ENCODE measurements at places on chromosomes 3 and 15.

DNA sequence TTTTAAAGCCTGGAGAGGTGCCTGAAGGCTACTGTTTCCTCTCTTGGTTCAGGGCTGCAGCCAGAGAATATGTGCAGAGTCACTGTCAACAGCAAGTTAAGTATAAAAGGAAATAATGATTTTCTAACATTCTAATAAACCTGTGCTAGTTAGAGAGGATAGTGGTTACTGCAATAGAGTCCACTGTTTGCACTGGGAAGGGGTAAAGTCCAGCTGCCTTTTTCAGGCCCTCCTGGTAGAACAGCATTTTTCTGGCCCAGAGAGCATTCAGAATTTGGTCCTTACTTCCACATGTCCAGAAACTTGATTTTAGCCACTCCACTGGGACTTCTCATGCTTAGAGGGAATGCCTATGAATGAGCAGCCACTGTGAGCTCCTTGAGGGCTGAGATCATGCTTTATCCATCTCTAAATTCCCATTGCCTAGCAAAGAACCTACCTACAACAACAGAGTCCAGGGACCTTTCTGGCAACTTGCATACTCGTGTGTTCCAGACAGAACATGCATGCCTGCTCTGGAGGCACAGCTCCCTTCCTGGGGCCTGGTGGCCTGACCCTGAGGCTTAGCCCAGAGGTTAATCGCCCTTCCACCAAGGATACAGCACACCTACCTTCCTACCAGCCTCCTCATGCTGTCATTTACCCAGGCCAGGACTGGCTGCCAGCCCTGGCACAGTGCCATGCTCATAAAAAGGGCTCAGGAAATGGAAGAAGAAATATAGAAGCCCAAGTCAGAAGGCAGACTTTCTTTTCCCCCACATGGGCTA lies 50.3 kb upstream of the ATP13A3 start:
- no peak for DNase-seq

DNA sequence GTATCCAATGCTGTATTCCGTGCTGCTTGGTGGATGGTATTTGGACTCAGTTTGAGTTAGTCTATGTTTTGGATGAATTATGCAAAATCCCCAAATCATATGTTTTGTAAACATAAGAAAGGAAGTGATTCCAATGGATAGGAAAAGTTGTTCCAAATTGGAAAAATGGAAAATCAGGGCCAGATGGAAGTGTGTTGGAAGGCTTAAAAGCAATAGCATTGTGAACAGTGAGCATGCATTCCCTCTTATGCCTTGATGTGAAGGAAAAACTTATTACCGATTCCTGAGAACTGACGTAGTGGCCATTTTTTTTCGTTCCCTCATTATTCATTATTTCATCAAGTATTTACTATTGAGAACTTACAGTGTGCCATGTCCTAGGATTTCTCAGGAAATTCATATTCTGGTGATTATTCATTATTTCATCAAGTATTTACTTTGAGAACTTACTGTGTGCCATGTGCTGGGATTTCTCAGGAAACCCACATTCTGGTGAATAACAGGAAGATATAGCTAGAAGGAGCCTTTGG lies 144.1 kb upstream of the TPRG1 start:
- DNase-seq: no peak

DNA sequence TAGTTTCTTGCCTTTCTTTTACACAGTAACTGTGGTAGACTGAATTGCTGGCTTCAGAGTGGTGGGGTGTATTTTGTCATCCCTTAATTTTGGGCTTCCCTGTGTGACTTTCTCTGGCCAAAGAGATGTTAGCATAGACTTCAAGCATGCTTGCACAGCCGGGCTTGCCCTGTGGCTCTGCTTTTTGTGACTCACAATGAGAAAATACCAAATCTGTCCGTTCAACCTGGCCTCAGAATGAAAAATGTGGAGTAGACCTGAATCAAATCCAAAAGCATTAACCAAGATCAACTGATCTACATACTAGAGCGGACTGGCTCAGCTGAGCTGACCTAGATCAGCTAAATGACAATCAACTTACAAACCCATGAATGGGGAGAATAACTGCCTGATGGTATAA lies 51.4 kb downstream of the PLAAT1 start:
- no peak for DNase-seq

GRCh38 chr3:123595396-123596180 lies 10.7 kb upstream of the HACD2 start:
- no peak for DNase-seq

- DNase-seq: no peak
Measured at GRCh38 chr3:105626739-105627138, 242.1 kb downstream of the CBLB start.

DNA sequence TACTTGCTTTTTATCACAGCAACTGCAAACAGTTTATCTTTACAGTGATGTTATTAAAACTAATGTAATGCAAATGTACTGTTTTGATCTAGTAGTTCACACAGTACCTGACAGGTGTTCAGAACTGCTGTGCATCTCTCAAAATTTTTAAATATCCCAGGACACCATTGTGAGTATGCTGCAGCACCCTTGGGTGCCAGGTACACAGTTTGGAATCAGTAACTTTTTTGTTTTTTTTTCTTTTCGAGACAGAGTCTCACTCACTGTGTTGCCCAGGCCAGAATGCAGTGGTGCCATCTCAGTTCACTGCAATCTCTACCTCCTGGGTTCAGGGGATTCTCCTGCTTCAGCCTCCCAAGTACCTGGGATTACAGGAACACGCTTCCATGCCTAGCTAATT lies 3.0 kb downstream of the KNL1 start:
- DNase-seq: no peak

DNA sequence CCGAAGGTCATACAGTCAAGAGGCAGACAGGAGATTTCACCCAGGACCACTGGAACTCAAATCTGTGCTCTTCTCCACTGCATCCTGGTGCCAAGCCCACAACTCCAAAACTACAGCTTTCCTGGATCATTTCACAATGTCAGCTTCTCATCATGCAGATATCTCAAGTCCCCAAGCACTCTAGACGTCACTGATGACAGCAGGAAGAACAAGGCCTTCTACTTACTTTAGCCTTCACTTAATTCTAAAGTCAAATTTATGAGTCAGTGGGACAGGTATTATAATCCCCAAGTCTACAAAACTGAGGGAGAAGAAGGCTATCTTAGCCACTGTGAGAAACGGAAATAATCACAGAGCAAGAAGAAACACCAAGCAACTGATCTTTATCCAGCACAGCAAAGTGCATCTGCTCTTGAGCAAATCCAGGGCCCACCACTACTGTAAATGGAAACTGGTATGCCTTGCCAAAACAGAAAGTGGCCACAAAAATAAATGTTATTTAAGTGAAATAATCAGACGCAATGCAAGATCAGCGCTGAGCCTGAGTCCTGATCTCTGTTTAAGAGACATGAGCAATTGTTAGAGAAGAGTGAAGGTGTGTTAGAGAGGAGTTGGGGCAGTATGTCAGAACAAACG lies 928 bp downstream of the RAD18 start:
- DNase-seq: no peak

DNA sequence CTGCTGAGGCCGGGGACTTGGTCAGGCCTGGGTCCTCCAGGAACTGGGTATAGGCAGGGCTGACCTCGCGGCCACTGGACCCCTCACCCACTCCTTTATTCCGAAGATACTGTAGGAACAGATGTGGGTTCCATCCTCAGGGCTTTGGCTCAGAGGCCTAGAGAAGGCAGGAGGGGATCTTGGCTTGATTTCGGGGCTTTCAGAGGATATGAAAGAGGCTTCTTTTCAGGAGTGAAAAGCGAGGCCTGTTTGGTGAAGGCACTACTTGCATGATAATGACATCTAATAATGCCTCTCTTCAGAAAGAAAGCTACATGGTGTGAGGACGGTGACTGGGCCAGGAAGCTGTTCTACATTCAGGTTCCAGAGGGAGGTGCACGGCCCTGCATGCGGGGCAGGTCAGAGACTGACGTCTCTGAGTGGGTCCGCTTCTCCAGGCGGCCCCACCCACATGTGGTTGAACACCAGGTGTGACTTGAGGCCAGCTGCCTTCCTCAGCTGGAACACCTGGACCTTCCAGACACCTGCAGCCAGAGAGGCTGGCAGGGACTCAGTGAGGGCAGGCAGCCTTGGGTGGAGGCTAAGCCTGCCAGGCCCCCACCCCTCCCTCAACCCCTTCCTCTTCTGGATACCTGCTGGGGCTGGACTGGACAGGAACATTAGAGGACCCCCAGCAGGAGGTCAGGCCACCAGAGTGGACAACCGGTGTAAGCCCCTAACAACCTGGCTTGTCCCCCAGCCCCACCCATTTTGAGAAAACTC lies 31.1 kb upstream of the HHATL start:
- DNase-seq: no peak

GRCh38 chr3:52099001-52099401 lies 42.6 kb upstream of the DUSP7 start:
- DNase-seq: no peak

- no peak for DNase-seq
Measured at GRCh38 chr3:179726075-179726699, 73.3 kb downstream of the USP13 start.

DNA sequence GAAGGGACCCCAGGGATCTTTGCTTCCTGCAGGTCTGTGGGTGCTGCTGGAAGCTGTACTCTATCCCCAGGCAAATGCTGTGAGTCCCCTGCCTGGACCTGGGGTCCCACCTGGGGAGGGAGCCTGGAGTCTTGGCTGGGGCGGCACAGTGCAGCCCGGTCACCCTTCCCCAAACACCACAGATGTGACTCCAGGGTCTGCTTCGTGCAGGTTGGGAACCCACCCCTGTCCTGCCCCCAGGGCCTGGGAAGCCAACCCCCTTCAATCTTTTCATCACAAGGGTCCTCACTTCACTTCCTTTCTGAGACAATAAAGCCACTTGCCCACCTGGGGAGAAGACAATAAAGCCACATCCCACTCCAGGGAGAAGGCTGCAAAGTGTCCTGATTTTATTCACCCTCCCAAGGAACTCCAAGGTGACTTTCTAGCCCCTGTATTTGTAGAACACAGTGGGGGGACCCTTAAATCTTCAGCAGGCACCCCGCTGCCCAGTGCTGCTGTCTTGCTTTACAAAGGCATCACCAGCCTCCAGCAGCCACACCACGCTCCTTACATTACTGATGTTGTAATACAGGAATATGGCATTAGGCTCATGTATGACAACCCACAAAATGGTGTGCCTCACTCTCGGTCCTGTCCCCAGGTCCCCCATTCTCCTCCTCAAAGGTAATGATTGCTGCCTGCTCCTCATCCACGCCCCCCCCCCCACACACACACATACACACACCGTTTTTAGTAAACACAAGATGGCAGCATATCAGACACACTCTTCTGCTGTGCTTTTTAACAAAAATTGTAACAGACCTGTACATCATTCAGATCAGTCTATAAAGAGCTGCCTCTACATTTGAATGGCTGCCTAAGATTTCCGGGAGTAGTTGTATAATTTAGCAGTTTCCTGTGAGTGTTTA lies 9.9 kb downstream of the C3orf22 start:
- no peak for DNase-seq

DNA sequence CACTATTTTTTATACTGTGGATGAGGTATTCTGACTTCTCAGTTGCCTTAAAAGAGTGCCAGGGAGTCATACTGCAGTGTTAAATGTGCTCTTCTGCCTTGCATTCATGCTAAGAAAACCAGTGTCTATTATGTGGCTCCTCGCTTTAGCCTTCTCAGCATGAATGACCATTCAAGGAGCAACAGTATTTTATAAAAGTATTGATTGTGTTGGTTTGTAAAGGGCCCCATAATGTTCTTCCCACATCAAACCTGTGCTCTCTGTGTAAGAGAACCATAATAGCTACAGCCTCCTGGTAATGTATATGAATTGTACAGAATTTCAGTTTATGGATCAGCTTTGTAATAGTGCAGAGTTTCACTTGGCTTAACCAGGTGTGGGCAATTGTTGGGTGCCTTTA lies 316.4 kb downstream of the CNTN4 start:
- no peak for DNase-seq

DNA sequence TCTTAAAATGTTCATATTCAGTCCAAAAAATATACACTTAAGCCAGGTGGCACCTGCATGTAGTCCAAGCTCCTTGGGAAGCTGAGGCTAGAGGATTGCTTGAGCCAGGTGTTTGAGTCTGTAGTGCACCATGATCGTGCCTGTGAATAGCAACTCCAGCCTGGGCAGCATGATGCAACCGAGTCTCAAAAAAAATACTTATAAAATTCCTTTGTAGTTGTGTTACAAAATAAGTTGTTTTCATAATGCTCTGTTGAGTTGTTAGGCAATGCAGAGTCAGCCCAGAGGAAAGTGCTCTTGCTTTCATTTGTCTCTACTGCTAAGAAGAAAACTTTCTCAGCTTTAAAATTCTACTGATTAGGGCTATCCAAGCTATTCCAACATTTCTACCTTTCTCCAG lies 442.8 kb upstream of the ARRDC4 start:
- DNase-seq: no peak

DNA sequence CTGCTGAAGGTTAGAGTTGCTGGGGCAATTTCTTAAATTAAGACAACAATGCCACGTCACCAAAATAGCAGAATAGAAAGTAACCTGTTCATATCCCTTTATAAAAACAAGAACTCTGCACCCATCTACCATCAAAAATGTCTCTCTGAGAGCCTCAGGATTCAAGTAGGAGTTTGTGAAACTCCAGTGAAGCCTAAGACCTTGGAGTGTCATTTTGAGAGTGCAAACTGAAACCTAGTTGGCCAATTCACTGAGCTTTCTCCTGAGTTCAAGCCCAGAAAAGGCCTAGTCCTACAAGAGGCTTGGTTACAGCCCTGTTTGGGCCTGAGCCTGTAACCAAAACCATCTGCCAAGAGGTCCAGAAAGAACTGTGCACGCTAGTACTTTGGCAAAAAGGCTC lies 335.1 kb downstream of the EFHB start:
- DNase-seq: no peak

DNA sequence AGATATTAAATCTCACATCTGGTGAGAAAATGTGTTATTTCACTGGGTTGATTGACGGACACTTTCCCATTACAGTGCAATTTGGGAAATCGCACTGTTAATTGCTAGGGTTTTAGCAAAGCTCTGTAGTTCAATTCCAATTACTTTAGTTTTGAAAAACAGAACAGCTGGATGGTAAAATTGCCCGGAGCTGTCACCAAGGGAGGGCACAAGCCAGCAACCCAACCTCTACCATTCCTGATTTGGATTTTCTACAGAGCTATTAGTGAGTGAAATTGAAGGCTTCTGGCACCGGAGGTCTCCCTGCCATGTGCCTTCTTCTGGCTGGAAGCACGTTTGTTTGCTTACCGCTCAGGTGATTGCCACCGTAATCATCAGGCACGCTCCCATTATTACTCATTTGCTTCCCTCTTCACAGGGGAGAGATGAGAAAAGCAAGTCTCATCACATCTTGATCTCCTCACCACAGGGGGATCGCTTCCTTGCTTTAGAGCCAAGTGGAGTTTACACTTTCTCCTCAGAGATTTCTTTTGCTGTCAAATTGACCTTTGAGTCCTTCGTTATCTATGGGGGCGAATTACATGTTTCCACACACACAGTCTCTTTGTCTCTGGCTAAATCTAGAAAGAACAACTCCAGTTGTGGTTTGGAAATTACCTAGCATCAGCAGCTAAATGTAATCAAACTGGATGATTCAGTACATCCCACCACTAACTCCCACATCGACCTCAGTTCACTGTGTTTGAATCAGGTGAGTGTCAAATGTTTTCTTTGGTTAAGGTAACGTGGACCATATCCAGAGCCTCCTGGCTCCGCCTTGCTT lies 421.7 kb upstream of the GOLIM4 start:
- DNase-seq: peak; percentile 41
